Vagina (tissue), 2 donors: ENCODE measurements at places on chromosomes 2 and 18.

- H3K4me1 ChIP-seq = peaks cover 40% of the 10 kb centered on the region
- H3K36me3 ChIP-seq = no peaks in the 10 kb centered on the region
- H3K4me3 ChIP-seq = peak overlapping the region; percentile 24
Observed at GRCh38 chr2:177164131-177164530, 48.5 kb upstream of the HNRNPA3 start.

DNA sequence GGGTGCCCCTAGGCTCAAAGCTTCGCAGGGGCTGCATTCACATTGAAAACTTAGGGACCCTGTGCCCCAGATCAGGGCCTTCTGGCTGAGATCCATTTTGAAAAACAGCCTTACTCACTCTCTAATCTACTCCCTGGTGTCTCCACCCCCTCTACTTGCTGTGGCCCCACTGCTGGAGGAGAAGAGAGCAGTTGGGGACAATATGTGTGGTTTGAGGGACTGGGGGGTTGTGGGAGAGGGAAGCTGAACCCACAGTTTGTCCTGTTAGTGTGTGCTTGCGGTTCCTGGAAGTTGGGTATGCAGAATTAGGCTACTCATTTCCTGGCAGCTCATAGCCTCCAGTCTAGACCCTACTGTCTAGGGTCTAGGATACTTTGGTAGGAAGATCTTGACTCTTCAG, 211.4 kb downstream of the PRKCE start:
- no peak overlapping the region for H3K4me3 ChIP-seq
- H3K36me3 ChIP-seq = no peaks in the 10 kb centered on the region
- no peak for DNase-seq
- no peak overlapping the region for H3K27ac ChIP-seq
- peaks cover 19% of the 10 kb centered on the region for H3K4me1 ChIP-seq

- H3K36me3 ChIP-seq = no peaks in the 10 kb centered on the region
- DNase-seq = no peak
- H3K27ac ChIP-seq = no peak overlapping the region
- peaks cover under 1% of the 10 kb centered on the region for H3K4me1 ChIP-seq
- no peak overlapping the region for H3K4me3 ChIP-seq
- H3K27me3 ChIP-seq = peaks cover 2% of the 10 kb centered on the region
Observed at GRCh38 chr18:62590799-62591590, 68.2 kb downstream of the ZCCHC2 start.

DNA sequence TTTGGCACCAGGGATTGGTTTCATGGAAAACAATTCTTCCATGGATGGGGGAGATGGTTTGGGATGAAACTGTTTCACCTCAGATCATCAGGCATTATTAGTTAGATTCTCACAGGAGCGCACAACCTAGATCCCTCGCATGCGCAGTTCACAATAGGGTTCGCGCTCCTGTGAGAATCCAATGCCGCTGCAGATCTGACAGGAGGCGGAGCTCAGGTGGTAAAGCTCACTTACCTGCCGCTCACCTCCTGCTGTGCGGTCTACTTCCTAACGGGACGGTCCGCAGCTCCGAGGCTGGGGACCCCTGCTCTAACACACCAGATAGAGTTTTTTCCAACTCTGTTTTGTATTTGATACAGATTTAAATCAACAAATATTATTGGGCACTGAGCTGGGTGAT, 286.5 kb downstream of the MTX2 start:
- DNase-seq = no peak
- no peaks in the 10 kb centered on the region for H3K36me3 ChIP-seq
- H3K4me3 ChIP-seq = no peak overlapping the region
- H3K27me3 ChIP-seq = no peaks in the 10 kb centered on the region
- no peak overlapping the region for H3K27ac ChIP-seq
- peaks cover 11% of the 10 kb centered on the region for H3K4me1 ChIP-seq

GRCh38 chr18:79690586-79691482, 11.2 kb downstream of the CTDP1 start:
- no peak overlapping the region for H3K27ac ChIP-seq
- no peaks in the 10 kb centered on the region for H3K27me3 ChIP-seq
- H3K4me1 ChIP-seq = no peaks in the 10 kb centered on the region
- H3K4me3 ChIP-seq = no peak overlapping the region
- no peak for DNase-seq

- H3K36me3 ChIP-seq = no peaks in the 10 kb centered on the region
- no peak overlapping the region for H3K27ac ChIP-seq
- H3K27me3 ChIP-seq = no peaks in the 10 kb centered on the region
- H3K4me3 ChIP-seq = no peak overlapping the region
Observed at GRCh38 chr18:2625217-2625616, 30.3 kb upstream of the SMCHD1 start.

GRCh38 chr2:174673876-174674275, 76.3 kb upstream of the WIPF1 start:
- H3K27me3 ChIP-seq = no peaks in the 10 kb centered on the region
- H3K36me3 ChIP-seq = no peaks in the 10 kb centered on the region
- peaks cover 17% of the 10 kb centered on the region for H3K4me1 ChIP-seq

DNA sequence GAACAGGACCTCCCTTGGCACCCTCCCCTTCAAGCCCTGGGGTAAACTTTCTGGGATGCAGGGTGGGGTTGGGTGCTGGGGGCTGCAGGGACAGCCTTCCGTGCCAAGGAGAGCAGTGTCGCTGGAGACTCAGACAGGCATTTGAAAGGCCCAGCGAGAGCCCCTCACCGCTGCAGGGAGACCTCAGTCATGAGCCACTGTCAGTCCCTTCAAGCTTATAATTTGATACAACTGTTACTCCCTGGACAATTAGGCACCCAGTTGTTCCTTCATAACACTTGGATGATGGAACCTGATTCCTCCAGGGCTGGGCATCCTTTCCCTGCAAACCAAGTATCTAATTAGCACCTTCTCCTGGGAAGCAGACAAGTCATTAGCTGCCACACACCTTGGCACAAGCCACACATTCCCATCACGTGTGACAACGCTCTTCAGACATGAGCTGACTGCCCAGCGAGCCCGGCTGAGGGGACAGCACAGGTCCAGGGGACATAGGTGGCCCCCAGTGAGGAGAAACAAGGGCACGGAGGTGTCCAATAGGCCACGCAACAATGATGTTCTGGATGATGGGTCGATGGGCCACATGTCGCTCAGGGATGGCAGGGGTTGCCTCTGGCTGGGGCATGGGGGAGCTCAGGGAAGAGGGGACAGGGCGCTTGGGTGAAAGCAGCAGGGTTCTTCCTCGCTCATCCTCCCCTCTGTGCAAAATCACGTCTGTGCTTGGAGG, 59.6 kb downstream of the KCNF1 start:
- no peak overlapping the region for H3K4me3 ChIP-seq
- no peaks in the 10 kb centered on the region for H3K4me1 ChIP-seq
- no peaks in the 10 kb centered on the region for H3K27me3 ChIP-seq

- no peak overlapping the region for H3K27ac ChIP-seq
- peaks cover 8% of the 10 kb centered on the region for H3K4me1 ChIP-seq
- H3K4me3 ChIP-seq = no peak overlapping the region
- no peak for DNase-seq
- no peaks in the 10 kb centered on the region for H3K27me3 ChIP-seq
Observed at GRCh38 chr2:33229646-33230045, 246.8 kb upstream of the RASGRP3 start.

DNA sequence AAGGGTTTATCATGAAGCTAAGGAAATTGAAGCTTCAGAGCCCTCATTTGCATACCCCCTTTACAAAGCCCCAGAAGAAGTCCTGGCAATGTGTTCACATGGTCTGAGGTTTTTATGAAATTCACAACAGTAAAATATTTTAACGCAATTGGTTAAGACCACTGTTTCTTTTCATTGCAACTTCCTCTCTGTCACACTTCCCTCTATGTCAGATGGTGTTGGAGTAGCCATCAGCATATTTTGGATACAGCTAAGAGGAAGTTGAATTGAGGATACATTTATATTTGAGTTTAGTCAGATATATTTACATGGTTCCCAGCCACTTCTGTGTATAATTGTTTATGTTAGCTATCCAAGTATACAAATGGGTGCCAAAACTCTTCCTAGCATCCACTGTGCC, 170.0 kb downstream of the TXNL1 start:
- no peaks in the 10 kb centered on the region for H3K4me1 ChIP-seq
- H3K27me3 ChIP-seq = no peaks in the 10 kb centered on the region
- H3K4me3 ChIP-seq = no peak overlapping the region
- H3K36me3 ChIP-seq = no peaks in the 10 kb centered on the region

DNA sequence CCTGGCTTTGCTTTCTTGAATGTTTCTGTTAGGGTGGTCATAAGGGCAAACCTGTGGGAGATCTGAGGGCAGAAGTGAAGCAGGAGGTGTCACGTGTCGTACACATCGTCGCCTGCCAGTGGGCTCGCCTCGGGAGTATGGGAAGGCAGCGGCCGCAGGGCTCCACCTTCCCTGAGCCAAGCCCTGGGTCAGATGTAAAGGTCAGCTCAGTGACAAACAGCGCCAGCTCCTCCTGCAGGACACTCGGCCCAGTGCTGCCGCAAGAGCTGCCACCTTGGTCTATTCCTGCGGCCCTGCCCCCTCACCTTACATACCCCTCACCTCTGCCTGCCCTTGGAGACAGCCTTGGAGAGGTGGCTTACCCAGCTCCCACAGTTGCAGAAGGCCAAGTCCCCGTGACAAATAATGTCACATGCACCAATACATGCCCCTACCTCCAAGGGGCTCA, 64.2 kb downstream of the PSMG2 start:
- H3K27me3 ChIP-seq = no peaks in the 10 kb centered on the region
- no peaks in the 10 kb centered on the region for H3K36me3 ChIP-seq
- no peak for DNase-seq
- H3K4me3 ChIP-seq = no peak overlapping the region

DNA sequence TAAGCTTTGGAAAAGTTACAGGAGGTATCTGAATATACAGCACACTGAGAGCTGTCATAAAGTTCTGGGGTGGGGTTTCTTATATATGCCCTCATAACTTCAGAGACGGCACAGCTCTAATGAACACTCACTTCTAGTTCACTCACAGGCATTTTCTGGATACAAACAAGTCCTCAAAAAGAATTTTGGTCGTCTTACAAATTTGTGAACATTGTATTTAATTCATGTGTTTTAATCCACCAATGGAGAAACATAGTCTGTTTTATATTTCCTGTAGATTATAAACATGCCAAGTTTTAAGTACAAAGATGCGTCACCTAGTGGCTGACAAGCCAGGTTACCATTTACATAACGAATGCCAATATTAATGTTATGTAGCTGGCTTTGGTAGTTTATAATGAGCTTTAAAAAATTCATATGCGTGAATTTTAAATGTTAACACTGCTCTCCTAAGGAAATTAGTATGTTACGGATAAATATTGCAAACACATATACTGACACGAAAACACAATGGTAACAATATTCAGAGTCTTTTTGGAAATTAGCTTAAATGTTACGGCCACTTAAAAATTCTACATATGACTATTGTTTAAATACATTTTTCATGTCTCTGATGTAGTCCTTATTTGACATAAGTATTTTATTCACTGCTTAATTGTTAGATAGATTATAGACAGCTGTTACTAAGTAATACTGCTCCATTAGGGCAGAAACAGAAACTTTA, 2.5 kb downstream of the COL3A1 start:
- H3K4me1 ChIP-seq = no peaks in the 10 kb centered on the region
- H3K27me3 ChIP-seq = no peaks in the 10 kb centered on the region
- no peak for DNase-seq
- H3K27ac ChIP-seq = peak overlapping the region; percentile 91

GRCh38 chr2:3009005-3009404, 368.6 kb downstream of the EIPR1 start:
- H3K4me1 ChIP-seq = no peaks in the 10 kb centered on the region
- no peak overlapping the region for H3K27ac ChIP-seq
- H3K4me3 ChIP-seq = no peak overlapping the region

- H3K27ac ChIP-seq = no peak overlapping the region
- H3K27me3 ChIP-seq = no peaks in the 10 kb centered on the region
- no peaks in the 10 kb centered on the region for H3K4me1 ChIP-seq
- no peak overlapping the region for H3K4me3 ChIP-seq
Observed at GRCh38 chr2:168426861-168427260, 29.2 kb upstream of the CERS6 start.

DNA sequence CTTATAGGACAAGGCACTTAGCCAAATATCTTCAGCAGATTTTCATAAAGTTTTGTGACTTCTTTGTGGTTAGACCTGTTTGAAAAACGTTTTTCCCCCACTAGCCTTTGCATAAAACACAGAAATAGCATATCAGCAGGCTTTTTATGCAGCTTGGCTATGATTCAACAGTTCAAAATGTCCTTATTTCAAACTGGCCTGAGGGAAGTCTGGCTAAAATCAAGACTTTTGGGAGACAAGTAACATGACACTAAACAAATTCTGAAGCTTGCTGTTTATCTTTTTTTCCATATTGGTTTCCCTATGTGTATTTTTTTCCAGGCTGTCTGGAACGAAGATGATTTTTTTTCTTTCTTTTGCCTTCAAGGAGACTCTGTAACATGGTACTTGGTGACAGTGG, 95.1 kb upstream of the L3MBTL4 start:
- H3K27ac ChIP-seq = peak overlapping the region; percentile 40
- no peaks in the 10 kb centered on the region for H3K4me1 ChIP-seq
- no peak for DNase-seq
- H3K27me3 ChIP-seq = no peaks in the 10 kb centered on the region
- no peaks in the 10 kb centered on the region for H3K36me3 ChIP-seq

DNA sequence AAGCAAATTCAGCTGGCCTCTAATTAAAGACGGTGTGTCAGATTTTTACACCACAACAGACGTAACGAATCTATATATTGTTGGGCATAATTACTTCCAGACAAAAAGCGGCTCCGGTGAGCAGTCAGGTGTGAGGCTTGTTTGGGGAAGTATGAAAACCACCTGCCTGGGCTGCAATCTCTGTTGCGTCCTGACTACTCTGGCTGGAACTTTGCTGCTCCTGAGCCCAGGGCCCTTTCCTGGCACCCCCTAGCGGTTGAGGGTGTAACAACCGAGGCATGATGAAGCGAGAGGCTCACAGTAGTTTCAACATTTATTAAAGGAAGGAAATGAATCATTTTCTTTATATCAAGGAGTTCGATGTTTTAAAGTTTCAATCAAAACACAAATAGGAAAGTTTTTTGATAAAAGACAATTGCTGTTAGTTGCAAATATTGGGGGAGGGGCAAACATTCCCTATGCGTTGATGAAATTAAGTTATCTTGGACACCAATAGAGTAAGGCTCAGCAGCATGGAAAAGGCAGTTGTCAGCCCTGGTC, 10.6 kb upstream of the ITGB6 start:
- no peak overlapping the region for H3K4me3 ChIP-seq
- H3K27me3 ChIP-seq = no peaks in the 10 kb centered on the region
- no peak overlapping the region for H3K27ac ChIP-seq
- H3K4me1 ChIP-seq = peaks cover 39% of the 10 kb centered on the region
- DNase-seq = no peak

GRCh38 chr18:11368020-11368419, 218.7 kb upstream of the PIEZO2 start:
- H3K27ac ChIP-seq = no peak overlapping the region
- H3K4me3 ChIP-seq = no peak overlapping the region
- H3K36me3 ChIP-seq = no peaks in the 10 kb centered on the region
- no peaks in the 10 kb centered on the region for H3K27me3 ChIP-seq

GRCh38 chr2:219405451-219405850, 12.7 kb upstream of the DES start:
- peak overlapping the region; percentile 56 for H3K27ac ChIP-seq
- no peaks in the 10 kb centered on the region for H3K27me3 ChIP-seq
- DNase-seq = no peak
- no peak overlapping the region for H3K4me3 ChIP-seq
- no peaks in the 10 kb centered on the region for H3K36me3 ChIP-seq
